Left cardiac atrium (tissue), 4 donors: ENCODE measurements at places on chromosomes 2 and 18. TPM values are rescaled to one million over a fixed set of nuclear protein-coding genes. Genes with fewer than 3 reads are reported as not detected.

GRCh38 chr18:44824884-44825283, 144.2 kb downstream of the SETBP1 start:
- DNase-seq = no peak

The GNAL gene
- total RNA-seq = 3.0 TPM

DNA sequence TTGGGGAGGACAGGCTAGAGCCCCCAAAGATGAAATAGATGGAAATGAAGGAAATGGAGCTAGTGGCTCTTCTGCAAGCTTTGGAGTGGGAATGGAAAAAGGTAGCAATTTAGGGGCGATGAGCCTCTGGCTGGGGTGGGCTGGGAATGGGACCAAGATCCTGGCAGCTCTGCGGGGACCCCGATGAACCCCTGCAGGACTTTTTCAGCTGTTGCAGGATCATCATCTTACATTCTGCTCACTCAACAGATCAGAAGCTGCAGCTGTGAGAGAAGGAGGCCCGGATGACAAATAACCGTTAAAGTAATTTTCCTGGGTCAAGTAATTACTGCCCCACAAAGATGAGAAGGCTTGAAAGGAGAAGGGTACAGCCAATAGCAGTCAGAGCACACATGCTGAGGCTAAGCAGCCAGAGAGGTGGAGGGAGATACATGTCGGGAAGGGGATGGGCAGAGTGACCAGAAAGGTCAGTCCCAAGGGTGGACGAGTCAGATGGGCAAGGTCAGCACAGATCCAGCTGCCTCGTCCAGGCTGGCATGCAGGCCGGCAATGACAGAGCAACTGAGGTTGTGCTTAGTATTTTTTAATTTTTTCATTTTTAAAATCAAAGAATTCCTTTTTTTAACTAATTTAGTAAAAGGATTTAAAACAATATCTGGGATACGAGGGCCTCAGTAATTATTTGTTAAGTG, 245.0 kb upstream of the RAB6C start:
- no peak for DNase-seq

GRCh38 chr2:25079050-25079635, 37.3 kb downstream of the EFR3B start:
- no peak for DNase-seq

GRCh38 chr2:85436836-85437487, 18.4 kb downstream of the SH2D6 start:
- DNase-seq = no peak

The HOXD3 gene
- 0.73 TPM for total RNA-seq

The RPRM gene
- 0.44 TPM for total RNA-seq
